ENCODE measurements at places on chromosomes 2 and 18. TPM values are rescaled to one million over a fixed set of nuclear protein-coding genes. Genes with fewer than 3 reads are reported as not detected.

The SLC5A7 gene
- total RNA-seq = 0.11 TPM

The TCF7L1 gene
- total RNA-seq = 9.3 TPM

DNA sequence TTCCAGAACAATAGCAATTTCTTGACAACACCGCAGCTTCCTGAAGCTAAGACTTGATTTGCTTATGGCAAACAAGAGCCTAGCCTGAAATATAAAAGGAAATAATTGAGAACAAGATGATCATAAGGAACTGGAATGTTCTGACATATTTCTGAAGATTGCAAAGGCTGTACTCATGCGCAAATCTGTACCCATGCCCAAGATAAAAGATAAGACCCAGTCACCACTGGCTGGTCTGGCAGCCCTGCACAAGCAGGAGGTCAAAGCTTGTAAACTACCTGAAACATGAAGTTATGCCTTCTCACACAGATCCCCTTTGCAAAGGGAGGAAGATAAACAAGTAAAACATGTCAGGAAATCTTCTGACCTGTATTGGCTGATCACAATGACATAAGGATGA lies 160.8 kb upstream of the GYPC start:
- no peak for DNase-seq

DNA sequence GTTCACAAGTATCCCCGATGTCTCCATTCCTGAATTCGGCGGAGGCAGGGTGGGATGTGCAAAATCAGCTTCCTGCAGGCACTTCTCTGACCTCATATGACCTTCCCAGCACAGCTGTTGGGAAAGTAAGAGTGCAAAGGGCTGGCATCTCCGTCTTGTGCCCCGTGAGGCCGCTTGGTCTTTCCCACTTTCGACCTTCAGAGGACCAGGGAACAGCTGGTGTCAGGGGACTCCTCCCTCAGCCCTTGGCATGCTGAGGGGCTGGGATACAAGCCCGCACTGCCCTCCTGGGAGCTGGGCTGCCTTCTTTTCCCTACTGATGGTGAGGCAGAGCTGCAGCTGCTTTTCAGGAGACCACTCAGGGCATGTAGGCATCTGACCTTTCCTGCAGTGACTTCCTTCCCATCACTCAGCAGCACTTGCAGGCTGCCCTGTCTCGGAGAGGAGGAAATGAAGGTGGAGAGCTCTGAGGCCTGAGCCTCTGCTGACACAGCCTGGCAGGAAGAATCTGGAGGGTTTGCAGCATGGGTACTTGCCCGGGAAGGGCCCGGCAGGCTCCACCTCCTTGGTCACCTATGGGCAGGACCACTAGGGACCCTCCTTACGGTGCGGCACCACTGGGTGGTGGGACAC lies 277.2 kb upstream of the HS6ST1 start:
- DNase-seq = no peak

- DNase-seq = no peak
Measured at GRCh38 chr2:230642966-230643365, 69.7 kb upstream of the CAB39 start.

GRCh38 chr2:24182507-24182906 lies 7.7 kb downstream of the FAM228A start:
- DNase-seq = no peak

Data from Right ventricle myocardium inferior (tissue), 1 donor.